Stimulated activated CD4-positive, alpha-beta T cell treated with anti-CD3 and anti-CD28 coated beads, Interleukin-2, amount 100 ng/mL, for 48 hours (primary cell): ENCODE measurements at places on chromosomes 11 and 22.

DNA sequence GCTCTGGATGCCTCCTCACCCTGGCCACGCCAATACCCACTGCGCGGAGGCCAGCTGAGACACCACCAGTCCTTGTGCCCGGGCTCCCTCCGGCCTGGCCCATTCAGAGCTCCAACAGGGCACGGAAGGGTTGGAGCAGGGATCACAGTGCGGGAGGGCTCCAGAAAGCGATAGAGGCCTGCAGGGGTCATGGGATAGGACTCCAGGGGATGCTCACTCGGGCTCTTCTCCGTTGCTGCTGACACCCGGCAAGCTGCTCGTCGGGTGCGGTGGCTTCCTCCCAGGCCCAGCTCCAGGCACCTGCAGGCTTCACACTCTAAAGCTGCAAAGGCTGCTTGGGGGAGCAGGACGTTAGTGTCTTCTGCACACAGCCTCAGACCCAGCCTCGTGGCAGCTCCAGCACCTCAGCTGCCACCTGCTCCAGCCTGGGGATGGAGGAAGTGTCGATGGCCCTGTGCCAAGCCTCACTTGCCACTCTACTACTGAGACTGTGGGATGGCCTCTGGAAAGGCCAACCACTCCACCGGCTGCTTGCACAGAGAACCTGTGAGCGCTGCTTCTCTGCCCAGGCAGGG is 10.6 kb downstream of the WNT7B start:
- no peak for DNase-seq

- no peak for DNase-seq
Observed at GRCh38 chr11:26623076-26623659, 51.1 kb upstream of the MUC15 start.

DNA sequence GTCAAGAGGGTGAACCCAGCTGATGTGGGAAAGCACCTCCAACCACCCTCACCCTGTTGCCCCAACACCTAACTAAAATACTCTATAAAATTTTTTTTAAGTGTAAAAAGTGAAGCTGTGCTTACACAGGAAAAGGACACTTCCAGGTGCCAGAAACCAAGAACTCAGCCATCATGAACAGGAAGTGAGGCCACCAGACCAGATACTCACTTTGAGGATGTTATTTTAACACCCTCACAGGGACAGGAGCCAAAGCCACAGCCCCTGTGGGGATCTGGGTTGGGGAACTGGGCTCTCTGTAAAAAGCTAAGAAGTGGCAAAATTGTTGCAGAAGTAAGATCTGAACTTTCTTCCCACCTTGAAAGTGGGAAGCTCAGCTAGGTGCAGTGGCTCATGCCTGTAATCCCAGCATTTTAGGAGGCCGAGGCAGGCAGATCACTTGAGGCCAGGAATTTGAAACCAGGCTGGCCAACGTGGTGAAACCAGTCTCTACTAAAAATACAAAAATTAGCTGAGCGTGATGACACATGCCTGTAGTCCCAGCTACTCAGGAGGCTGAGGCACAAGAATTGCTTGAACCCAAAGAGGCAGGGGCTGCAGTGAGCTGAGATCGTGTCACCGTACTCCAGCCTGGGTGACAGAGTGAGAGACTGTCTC is 3.8 kb downstream of the RSPH14 start:
- no peak for DNase-seq

GRCh38 chr11:87970762-87971161 is 204.5 kb downstream of the RAB38 start:
- DNase-seq = no peak

DNA sequence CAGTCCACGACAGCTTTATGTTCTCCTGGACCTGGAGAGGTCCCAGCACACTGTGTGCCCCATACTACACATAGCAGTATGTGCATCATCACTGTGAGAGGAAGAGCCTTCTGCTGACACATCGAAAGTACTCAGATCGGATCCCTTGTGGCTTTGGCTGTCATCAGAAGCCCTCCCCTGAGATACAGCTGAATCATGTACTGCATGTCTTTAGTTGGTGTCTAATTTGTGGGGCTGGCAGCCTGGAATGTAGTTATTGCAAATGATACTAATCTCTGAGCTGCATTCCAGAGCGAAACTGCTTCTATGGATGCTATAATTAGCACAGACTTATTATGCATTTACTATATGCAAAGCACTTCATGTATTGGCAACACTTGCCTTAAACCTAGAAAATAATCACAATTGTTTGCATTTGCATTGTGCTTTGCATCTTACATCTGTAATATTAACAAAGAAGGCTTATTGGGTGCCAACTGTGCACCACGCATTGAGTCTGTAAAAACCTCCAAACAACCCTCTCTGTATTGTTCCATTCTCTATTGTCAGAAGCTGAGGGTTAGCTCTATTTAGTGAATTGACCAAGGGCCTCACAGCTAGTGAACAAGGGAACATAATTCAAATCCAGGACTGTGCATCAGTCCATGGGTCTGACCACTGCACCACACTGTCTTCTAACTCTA is 89.2 kb upstream of the CRTAM start:
- peak; percentile 43 for DNase-seq

GRCh38 chr11:5553343-5553742 is 5.0 kb upstream of the OR52H1 start:
- no peak for DNase-seq

GRCh38 chr22:22201185-22201929 is 43.2 kb upstream of the VPREB1 start:
- DNase-seq = peak; percentile 61

GRCh38 chr11:63879598-63880402 is 37.2 kb downstream of the RCOR2 start:
- DNase-seq = no peak

GRCh38 chr11:70333261-70333660 is 62.8 kb downstream of the PPFIA1 start:
- no peak for DNase-seq

GRCh38 chr22:23550049-23550650 is 29.9 kb downstream of the IGLL1 start:
- no peak for DNase-seq

DNA sequence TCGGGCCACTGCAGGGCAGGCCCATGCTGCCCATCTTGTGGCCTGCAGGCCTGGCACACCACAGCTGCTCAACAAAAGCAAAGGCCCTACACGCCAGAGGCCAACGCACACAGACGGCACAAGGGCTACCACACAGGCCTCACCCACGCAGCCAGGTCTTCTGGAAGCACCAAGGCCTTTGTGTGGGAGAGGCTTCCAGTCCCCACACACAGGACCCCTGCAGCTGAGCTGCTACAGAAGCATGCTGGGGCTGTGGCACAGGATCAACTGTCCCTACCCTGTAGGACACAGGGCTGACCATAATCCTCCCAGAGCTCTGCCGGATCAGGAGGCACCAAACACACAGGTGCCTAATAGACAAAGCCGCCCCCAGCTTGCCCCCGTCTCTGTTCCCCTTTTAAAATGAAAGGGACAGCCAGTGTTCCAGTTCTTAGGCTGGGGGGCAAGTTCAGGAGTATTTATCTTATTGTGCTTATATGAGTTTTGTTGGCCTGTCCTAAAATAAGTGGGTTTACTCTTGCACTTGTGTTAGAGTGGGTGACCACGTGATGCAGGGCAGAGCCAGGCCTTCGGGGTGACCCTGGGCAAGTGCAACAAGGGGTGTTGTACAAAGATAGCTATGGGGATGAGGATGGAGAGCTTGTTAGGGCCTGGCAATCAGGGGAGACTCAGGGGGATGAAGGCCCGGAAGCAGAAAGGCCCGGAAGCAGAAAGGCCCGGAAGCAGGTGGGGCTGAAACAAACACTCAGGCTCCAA is 5.4 kb downstream of the TTLL12 start:
- DNase-seq = no peak

DNA sequence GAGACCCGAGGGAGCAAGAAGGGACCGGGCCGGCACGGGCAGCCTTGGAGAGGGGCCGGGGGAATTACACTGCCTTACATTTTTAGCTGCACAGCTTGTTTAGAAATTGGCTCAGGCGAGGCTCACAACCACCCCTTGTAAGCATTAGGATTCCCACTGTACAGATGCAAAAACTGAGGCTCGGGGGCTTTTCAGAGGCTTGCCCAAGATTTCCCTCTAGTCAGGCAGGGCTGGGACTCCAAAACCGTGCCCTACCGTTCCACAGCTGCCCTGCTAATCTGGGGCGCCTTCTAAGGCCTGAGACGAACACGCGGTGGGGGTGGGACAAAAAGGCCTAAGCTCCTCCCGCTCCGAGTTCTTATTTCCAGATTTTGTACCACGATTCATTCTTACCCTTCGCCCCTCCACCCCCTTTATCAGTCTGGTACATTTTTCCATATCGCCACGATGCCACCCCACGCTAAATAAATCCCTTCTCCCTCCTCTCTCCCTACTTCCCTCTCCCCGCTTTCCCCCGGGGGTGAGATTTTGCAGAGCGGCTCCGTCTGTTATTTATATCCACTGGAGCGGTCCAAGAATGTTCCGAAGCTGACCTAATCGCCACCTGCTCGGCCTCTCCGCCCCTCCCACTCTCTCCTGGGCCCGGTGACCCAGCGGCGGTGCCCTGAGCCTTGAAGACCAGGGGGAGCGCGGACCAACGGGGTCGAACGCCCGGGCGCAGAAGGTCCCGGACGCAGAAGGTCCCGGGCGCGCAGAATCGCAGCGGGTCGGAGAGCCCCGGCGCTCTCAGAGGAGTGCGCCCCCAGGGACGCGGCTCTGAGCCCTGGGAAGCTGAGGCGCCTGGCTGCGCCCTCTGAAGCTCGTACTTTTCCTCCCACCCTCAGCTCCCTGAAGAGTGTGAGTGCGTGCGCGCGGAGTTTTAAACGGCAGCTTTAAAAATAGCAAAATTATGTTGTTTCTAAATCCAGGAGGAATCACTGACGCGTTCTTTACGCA is 764 bp upstream of the PACSIN3 start:
- DNase-seq = peak; percentile 34

GRCh38 chr11:85826116-85826855 is 15.3 kb upstream of the SYTL2 start:
- DNase-seq = no peak

DNA sequence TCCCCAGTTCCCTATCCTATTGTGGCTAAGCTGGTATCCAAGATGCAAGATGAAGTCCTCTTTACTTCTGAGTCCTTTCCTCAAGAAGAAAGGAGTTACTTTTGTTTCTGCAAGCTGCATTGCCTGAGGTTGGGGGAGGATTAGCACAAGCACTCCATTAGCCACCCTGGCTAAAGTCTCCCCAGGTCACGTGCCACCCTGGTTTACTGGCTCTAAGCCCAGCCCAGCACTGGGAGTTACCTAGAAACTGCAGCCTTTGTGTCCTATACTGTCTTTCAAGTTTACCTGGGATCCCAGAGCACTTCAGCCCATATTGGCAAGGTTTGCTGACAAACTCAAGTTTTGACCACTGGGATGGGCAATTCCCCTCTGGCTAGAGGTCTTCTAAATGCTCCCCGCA is 78.4 kb upstream of the DBX1 start:
- no peak for DNase-seq
